Hippocampal formation (tissue), 2 donors: ENCODE measurements at places on chromosomes 13 and 19.

- DNase-seq, result no peak
Observed at GRCh38 chr13:46559272-46559805, 6.4 kb downstream of the LRCH1 start.

- DNase-seq, result no peak
Observed at GRCh38 chr19:18507727-18508440, 14.0 kb downstream of the ELL start.

DNA sequence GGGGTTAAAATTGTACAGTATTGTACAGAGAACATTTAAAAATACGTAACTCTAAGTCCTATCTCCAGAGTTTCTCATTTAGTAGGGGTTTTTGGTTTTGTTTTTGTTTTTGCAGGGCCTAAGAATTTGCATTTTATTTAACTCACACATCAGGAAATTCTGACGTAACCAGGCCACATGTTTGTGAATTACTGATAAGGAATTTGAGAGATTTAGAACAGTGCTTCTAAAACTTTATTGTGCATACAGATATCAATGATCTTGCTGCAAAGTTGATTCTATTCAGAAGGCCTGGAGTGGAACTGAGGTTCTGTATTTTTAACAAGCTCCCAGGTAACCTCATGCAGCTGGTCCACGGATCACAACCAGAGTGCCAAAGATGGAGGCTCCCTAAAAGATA is 49.3 kb downstream of the LIG4 start:
- no peak for DNase-seq

GRCh38 chr19:13026462-13027370 is 31.4 kb downstream of the NFIX start:
- DNase-seq, result no peak

DNA sequence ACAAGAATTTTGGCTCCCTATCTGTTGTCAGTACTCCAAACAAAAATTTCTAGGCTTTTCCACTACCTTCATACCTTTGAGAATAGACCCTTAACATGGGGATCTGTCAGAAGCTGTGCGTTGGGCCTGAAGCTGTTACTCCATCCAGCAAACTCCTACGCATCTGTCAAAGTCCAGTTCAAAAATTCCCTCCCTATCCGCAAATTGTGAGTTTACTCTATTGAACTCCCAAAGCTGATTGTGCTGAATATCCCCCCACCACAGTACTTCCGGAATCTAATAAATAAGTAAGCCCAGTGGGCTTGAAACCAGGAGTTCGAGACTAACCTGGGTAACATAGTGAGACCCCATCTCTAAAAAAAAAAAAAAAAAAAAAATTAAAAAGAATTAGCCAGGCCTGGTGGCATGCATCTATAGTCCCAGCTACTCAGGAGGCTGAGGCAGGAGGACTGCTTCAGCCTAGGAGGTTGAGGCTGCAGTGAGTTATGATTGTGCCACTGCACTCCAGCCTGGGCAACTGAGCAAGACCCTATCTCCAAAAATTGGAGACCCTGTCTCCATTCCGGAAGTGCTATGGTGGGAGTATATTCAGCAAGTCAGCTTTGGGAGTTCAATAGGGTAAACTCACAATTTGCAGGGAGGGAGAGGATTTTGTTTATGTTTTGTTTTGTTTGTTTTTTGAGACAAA is 930 bp upstream of the FBN3 start:
- no peak for DNase-seq
